ENCODE measurements at places on chromosomes 5 and 9. TPM values are rescaled to one million over a fixed set of nuclear protein-coding genes. Genes with fewer than 3 reads are reported as not detected.

The TIMD4 gene
- not detected for total RNA-seq

- DNase-seq, result peak; percentile 60
These were observed 456.6 kb downstream of the RAB3C start for GRCh38 chr5:59039296-59040023.

The SHB gene
- total RNA-seq, result 14.2 TPM

The NTNG2 gene
- total RNA-seq, result 46.3 TPM

Data from occipital lobe (tissue), 3 donors.